Left renal pelvis (tissue), 4 donors: ENCODE measurements at places on chromosomes 1 and 21. TPM values are rescaled to one million over a fixed set of nuclear protein-coding genes. Genes with fewer than 3 reads are reported as not detected.

GRCh38 chr1:200166411-200166810 lies 138.9 kb downstream of the NR5A2 start:
- no peak for DNase-seq

Gene S100A2
- polyA plus RNA-seq, result 9.7 TPM

DNA sequence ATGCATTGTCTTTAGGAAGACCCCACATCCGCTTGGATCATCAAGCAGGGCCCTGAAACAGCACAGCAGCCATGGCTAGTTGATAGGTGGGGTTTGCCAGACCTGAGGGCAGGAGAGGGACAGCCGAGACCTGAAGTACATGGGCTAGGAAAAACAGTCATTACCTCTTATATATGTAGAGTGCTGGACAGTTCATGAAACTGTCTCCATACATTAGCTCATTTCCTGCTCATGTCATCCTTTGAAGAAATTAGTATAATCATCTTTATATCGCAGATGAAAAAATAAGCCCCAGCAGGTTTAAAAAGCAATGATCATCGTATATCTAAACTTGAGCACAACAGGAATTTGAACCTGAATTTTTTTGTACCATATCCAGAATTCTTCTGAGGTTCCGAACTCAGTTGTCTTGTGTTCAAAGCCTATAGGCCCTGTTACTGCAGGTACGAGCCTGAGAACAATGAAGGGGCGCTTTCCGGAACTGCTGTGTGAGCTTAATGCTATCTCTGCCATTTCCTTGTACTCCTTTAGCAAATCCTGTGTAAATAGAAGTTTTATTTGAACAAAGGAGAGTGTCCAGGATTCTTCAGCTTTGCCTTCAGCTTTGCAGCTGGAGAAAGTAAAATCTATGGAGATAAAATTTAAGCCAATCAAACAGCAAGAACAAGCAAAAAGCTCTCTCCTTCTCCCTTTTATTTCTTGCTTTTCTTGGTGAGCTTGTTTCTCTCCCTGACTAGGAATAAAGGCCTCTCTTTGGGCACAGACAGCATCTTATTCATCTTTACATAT lies 32.4 kb upstream of the DUSP10 start:
- DNase-seq, result no peak

GRCh38 chr21:43971201-43971991 lies 40.7 kb upstream of the TRAPPC10 start:
- no peak for DNase-seq

Gene LMX1A
- polyA plus RNA-seq, result not detected

- DNase-seq, result no peak
Observed at GRCh38 chr1:38579056-38579455, 280.5 kb downstream of the RRAGC start.

Gene ZNF678
- polyA plus RNA-seq, result 13.8 TPM

DNA sequence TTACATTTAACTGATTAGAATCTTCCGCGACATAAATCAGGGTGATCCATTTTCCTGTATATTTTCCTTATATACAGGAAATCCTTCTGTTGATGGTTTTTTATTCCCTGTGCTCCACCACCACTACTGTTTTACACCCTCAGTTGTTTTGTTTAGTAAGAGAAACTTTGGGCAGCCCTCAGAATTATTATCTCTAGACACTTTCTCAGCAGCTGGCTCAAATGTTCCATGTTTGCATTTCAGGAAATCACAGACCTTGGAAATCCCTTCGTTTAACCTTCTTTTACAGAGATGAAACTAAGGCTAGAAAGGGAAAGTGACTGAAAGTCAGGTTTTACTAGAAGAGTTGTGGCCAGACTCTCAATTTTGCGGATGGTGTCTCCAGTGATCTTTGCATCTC lies 15.2 kb downstream of the ZNF697 start:
- no peak for DNase-seq

- no peak for DNase-seq
Observed at GRCh38 chr1:109490029-109490933, 3.6 kb upstream of the CYB561D1 start.

Gene TARS2
- polyA plus RNA-seq, result 26.8 TPM

DNA sequence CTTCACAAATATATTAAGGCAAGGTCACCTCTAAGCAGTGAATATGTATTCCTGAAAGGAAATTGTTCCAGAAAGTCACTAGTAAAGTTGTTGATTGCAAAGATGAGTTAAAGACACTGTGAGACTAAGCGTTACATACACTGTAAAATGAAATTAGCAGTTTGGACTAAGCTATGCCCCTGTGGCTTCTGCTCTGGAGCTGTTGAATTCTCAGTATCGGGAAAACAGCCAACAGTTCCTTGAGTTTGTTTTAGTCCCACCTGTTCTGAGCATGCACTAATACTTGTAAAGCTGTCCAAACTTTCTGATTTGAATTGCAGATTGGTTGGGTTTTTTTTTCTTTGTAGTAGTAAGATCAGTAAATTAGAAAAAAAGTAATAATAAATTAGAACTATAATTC lies 21.0 kb downstream of the ANGPTL1 start:
- DNase-seq, result no peak

DNA sequence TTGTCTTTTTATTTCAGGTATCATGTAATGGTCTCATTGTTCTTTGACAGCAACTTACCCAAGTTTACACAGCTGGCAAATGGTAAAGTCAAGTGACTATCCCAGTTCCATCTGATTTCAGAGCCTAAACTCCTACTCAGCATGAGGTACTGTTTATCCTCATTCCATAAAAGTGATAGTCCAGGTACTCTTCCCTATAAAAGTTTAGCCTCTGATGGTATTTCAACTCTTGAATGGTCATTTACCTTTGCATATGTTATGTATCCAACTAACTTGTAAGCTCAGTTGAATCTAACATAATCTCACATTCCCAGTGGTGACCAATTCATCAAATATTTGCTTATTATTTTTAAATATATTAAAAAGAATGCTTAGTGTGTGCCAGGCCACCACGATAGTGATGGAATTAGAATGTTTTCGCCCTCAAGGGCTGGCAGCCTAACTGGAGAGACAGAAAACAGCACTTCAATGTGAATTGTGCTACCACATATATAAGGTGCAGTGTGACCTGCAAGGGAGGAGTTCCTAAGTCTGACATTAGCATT lies 307.1 kb downstream of the CTH start:
- DNase-seq, result no peak

Gene C1orf141
- polyA plus RNA-seq, result not detected
